ENCODE measurements at places on chromosomes 2 and 18.

GRCh38 chr2:200913654-200914053 is 24.5 kb downstream of the NIF3L1 start:
- DNase-seq, result peak; percentile 51

DNA sequence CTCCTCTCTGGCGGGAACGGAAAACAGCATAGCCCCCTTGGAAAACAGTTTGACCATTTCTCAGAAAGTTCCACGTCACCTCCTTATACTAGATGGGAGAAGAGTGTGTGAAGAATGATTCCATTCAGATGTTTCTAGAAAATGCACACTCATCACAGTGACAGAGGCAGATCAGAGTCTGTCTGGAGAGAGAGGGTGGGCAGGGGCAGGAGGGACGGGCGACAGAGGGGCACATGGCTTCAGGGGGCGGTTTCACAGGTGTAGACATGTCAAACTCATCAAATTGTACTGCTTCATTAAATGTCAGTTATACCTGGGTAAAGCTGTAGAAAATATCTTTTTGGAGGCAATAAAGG is 88.8 kb upstream of the TAF1B start:
- no peak for DNase-seq

DNA sequence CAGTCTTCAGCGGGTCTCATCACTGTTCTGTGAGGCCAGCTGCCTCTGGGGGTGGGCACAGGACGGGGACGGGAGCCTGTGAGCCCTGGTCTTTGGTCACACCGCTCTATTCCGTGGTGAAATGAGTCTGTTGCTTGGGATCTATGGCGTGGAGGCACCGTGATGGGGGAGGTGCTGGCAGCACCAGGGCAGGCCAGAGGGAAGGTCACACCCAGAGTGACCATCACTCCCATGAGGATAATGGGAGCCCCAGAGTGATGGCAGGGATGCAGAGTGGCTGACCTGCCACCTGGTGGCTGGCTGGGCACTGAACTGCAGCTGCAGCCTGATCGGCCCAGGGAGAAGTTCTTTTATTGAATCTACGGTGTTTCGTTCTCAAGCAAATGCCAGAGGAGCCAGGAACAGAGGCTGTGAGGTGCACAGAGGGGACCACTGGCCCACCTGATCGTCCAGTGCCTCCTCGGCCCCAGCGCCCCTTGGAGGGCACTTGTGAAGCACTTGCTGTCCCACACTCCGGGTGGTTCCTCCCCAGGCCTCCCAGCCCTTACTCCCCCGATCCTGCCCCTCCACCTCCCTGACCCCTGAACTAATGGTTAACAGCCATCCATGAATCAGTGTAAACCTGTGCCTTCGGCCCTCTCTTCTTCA is 17.9 kb downstream of the KCNIP3 start:
- DNase-seq, result peak; percentile 13

- no peak for DNase-seq
Observed at GRCh38 chr18:32446780-32447179, 23.9 kb downstream of the GAREM1 start.

- DNase-seq, result no peak
Observed at GRCh38 chr2:169507698-169508097, 1.8 kb upstream of the KLHL41 start.

GRCh38 chr2:17497718-17498117 is 20.5 kb downstream of the RAD51AP2 start:
- DNase-seq, result no peak

DNA sequence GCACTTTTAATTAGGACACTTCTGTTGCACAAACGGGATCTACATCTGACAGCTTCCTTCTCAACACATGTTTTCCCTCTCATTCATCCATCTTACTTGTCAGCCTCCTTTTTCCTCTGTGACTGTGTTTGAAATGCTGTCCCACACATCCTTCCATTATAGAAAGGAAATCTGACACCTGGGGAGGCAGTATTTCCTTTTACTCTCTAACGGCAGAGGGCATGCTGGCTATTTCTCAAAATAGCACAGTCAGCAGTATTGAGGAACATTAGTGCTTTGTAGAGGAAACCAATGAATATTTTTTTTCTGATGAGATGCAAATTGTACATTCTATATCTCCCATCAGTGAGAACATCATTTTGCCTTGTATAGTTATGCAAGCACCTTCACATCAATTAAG is 668.7 kb downstream of the SLC4A3 start:
- no peak for DNase-seq

- no peak for DNase-seq
Observed at GRCh38 chr18:28193177-28193778, 16.3 kb upstream of the CDH2 start.

DNA sequence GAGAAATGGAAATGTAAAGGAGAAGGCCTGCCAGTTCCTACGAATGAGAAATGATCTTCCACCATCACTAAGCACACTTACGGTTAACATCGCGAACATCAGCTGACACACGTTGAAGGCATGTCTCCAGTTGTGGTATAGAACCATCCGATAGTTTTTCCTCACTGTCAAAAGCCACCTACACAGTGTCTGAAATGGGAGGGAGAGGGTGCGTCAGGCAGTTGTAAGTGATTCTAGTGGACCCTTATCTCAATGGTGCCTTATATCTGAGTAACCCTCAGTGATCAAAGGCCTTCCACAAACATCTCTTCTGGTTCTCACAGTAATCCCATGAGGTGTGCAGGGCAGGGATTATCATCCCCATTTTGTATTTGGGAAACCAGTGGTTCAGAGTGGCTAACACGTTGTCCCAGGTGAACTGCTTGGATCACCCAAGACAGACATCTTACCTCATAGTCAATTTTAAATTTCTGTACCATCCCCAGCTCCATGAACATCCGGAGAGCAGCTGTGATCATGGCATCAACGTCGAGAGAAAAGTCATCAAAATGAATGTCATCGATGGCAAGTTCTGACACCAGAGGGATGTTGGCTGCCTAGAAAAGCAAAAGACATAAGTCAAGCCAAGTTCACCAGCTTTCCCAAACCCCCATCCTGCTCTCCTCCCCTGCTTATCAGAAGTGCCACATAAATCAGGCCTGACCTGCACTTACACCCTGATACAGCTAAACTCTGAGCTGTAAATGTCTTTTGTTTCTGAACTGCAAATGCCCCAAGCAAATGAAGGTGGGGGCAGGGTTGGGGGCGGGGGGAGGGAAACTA is 335.2 kb downstream of the AGPS start:
- DNase-seq, result no peak

DNA sequence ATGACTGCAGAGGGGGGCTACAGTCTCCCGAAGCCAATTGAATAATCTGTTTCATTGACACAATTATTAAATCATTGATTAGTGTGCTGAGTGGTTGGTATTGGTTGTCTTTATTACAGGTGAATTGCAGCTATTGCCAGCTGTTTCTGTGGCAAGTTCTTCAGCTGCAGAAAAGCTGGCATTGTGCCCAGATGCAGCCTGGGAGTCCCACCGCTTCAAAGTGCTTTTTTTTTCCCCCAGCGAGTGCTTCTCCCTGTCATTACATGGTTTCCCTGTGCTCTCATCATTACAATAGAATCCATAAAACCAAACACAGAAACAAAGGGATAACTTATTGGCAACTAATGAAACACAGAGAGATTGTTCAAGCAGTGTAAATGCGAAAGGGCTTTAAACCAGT is 164.7 kb downstream of the GRB14 start:
- peak; percentile 4 for DNase-seq

DNA sequence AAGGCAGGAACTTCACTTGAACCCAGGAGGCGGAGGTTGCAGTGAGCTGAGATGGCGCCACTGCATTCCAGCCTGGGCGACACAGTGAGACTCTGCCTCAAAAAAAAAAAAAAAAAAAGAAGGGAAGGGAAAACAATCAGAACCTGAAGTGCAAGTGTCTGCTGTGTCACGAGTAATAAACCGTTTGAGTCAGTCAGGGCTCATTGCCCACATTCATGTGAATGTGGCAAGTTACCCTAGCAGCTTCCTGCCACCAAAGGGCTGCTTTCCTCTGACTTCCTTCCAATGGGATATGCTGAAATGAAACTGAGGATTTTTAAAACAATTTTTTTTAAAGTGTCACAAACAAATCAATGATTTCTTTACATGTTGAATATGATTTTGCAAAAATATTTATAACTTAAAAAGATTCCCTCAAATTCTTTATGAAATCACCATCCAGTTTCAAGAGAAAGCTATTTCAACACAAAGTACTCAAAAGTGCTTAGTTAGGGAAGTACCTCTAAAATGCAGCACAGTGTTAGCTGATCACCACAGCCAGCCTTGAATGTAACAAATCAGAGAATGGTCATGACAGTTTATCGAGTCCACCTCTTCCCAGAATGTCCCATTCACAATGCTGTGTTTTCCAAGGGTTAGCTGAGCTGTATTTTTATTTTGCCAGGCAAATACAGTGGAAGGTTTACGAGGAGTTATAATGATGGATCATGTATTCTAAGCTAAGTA is 36.4 kb downstream of the WDSUB1 start:
- peak; percentile 34 for DNase-seq

DNA sequence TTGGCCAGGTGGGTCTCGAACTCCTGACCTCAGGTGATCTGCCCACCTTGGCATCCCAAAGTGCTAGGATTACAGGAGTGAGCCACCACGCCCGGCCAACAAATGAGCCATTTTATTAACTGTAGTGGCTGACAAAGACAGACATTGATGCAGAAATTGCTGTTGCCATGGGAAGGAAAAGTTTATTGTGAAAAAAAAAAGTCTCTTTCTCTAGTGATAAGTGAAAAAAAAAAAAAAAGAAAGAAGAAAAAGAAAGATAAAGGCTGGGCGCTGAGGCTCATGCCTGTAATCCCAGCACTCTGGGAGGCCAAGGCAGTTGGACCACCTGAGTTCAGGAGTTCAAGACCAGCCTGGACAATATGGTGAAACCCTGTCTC is 39.8 kb upstream of the RAB1A start:
- DNase-seq, result no peak

- DNase-seq, result no peak
Observed at GRCh38 chr2:150732491-150732890, 245.0 kb upstream of the RND3 start.

- DNase-seq, result no peak
Observed at GRCh38 chr18:5841518-5841917, 53.8 kb downstream of the TMEM200C start.

GRCh38 chr2:36477315-36477714 is 120.7 kb downstream of the FEZ2 start:
- no peak for DNase-seq

DNA sequence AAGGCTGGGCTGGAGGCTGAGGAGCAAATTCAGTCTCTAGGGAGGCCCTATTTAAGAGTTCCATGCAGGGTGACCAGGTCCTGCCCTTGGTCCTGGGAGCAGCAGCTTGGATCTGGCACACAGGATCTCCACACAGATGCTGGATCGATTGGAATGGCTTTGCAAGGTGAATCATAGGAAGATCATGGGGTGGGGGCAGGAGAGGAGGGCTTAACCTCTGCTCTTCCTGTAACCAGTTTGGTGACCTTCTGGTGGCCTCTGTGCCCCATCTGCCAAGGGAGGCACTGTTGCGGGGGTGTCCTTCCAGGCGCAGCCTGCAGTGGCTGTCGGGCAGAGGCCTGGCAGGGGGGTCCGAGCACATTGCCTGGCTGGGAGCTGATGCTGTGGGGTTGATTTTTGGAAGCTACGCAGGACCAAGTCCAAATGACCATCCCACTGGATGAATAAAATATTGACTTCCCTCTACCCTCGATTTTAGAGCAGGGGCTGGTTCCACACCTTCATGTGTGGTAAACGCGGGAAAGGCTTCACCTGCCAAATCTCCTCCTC is 79.7 kb downstream of the EDAR start:
- DNase-seq, result no peak

DNA sequence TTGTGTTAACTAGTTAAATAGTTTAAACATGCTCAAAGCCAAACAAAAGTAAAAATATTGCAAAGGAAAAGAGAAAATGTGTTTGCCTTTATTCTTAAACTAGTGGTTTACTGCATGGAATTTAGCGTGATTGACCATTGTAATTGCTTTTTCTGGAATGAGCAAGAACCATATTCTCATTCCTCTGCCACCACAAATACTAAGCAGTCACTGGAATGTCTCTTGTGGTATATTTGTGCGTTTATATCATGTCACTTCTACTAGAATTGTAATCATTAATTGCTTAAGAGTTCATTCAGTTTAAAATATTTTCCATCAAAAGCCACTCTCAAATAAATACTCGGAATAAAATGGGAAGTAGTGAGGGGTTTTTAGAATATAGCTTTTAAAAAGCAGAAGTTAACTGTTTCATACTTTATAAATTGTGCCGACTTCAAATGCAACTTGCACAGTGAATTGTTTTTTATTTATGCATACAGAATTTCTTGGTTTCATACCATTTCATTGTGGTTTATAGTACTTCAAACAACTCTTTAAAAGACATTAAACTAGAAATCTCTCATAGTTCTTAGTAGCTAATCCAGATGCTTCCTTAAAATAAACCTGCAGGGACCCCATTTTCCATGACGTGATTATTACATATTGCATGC is 288.1 kb downstream of the EPHA4 start:
- no peak for DNase-seq

DNA sequence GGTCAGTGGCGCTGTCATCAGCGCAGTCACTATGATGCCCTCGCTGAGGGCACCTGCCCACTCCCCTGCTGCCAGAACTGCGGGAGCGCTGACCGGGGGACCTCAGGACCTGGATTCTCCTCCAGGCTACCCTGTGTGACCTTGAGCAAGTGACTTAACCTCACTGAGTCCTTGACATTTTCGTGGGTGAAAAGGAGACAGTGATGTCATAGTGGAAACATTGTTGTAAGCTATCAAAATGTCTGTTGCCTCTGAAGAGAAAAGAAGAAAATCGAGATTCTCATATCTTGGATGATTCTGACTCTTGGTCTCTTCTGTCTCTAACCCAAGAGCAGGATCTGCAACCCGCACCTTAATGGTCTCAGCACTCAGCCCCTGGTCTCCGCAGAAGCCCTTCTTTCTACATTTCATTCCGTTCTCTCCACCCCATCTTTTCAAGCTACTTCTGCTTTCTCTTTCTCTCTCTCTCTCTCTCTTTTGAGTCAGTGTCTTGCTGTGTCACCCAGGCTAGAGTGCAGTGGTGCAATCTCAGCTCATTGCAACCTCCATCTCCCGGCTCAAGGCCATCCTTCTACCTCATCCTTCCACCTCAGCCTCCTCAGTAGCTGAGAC is 978 bp upstream of the TUBA4A start:
- DNase-seq, result no peak

- DNase-seq, result no peak
Observed at GRCh38 chr18:54939361-54939917, 19.8 kb downstream of the CCDC68 start.

GRCh38 chr2:125581557-125581956 is 1074.4 kb upstream of the GYPC start:
- no peak for DNase-seq

- no peak for DNase-seq
Observed at GRCh38 chr2:77608510-77608909, 86.3 kb upstream of the LRRTM4 start.

DNA sequence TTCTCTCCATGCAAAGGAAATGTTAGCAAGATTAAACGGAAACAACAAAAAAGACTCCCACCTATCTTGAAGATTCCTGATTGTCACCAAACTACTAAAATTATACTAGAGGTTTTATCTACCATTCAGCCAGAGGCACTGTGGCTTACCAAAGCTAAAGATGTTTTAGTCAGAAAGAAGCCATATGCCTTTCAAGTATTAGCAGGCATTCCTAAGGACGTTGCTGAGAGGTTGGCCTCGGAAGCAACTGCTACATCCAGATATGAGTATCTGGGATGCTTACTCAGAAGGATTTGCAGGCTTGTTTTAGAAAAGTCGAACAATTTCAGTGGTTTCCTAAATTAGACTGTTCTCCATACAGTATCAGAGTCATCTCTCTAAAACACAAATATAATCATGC is 88.3 kb upstream of the UBE2E3 start:
- no peak for DNase-seq

Data from brain microvascular endothelial cell (primary cell).